ENCODE measurements at places on chromosomes 5 and 9.

DNA sequence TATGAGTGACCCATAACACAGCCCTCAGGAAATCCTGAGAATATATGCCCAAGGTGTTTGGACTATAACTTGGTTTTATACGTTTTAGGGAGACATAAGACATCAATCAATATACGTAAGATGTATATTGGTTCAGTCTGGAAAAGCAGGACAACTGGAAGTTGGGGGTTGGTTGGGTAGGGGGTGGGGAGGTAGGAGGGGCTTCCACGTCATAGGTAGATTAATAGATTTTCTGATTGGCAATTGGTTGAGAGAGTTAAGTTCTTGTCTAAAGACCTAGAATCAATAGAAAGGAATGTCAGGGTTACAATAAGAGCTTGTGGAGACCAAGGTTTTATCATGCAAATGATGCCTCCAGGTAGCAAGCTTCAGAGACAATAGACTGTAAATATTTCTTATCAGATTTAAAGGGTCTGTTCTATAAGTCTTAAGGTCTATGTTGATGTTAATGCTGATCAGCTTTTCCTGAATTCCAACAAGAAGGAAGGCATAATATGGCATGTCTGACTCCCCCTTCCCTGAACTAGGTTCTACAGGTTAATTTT, 2267.7 kb upstream of the ACO1 start:
- DNase-seq = no peak

GRCh38 chr5:80904533-80905187, 55.5 kb upstream of the RASGRF2 start:
- DNase-seq = no peak

- DNase-seq = no peak
Measured at GRCh38 chr9:138075496-138075895, 197.9 kb downstream of the CACNA1B start.

DNA sequence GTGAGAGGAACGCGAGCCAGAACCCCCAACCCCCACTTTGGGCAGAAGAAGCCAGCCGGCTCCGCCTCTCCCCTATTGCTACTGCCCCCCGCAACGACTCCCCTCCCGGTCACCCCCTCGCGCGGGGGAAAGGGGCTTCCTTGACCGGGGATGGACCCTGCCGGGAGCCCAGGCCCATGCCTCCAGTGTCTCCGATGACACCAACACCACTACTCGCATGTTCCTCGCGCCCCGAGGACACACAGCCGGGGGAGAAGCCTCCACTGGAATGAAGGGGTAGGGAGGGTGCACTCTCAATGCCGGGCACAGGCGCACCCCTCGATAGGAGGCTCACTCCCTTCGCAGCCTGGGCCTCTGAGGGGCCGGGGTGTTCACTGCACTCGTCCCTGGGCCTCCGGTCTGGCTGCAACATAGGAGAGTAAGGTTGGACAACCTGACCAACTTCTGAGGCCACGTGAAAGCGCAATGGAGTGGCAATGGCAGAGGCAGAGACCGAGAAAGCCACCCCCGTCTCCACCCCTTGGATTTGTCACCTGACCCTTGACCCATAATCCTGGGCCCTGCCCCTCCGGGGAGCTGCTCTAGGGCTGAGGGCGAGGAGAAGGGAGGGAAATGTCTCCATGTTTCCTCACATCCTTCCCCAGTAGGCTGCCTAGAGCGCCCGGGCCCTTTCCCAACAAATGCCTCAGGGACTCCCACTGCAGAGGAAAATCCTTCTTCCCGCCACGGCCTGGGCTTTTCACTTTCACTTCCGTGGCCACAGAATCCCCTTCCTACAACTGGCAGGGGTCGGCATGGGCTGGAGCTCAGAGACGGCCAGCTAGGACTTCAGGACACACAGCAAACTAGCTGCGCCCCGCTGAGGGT, 1.1 kb upstream of the CNTFR start:
- peak; percentile 12 for DNase-seq

GRCh38 chr5:73921741-73922140, 295.7 kb downstream of the ARHGEF28 start:
- no peak for DNase-seq

- DNase-seq = no peak
Measured at GRCh38 chr5:144403058-144403457, 232.4 kb downstream of the KCTD16 start.

DNA sequence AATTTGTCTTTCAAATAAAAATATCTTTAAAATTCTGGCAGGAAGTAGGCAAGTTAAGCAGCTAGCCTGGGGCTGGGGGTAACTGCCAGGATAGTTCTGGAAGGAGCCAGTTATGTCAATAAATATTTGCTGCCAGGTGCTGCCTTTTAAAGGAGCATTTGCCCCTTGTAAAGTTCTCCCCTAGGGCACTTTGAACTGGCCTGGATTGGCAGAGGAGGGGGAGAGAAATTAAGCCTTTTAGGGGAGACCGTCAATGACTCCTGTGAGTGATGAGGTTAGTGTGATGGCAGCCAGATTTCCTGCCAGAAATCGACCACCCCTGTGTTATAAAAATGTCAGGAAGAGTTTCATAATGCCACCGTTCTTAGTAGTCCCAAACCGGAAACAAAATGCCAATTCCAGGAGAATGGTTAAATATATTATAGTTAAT, 89.8 kb upstream of the ELL2 start:
- no peak for DNase-seq

- DNase-seq = no peak
Measured at GRCh38 chr5:40436535-40437237, 243.0 kb upstream of the PTGER4 start.

GRCh38 chr9:75265525-75265972, 177.2 kb downstream of the OSTF1 start:
- DNase-seq = peak; percentile 18

DNA sequence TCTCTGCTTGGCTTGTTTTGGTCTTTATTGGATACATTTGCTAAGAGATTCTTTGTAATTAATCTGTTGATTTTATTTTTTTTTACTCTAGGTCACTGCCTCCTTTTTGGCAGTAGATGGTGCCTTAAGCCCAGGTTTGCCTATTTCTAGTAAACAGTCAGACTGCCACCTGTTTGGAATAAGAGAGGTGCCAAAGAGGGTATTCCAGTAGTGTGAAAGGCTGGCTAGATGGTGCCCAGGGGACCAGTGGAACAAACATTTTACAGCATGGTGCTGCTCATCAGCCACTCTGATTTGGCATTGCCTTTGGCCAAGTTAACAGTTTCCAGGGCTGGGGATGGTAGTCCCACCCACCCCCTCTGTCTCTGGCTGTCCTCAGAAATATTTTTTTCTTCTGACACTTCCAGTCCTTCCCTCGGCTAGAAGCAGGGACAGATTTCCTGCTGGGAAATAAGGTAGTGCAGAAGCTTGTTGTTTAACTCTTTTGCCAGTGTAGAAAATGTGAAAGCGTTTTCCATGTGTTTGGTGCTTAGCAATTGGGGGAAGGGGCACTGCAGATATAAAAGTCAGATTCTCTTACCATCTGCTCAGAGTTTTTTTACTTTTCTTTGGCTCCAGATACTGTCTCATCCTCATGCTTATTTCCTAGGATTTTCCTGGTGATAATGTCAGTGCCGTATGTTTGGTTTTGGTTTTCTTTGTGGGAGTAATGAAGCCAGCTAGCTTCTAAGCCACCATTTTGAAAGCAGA, 36.6 kb upstream of the FBXL7 start:
- no peak for DNase-seq

GRCh38 chr9:89675058-89675742, 70.4 kb downstream of the GADD45G start:
- DNase-seq = no peak

GRCh38 chr9:135350003-135350315, 129.6 kb upstream of the PPP1R26 start:
- no peak for DNase-seq

DNA sequence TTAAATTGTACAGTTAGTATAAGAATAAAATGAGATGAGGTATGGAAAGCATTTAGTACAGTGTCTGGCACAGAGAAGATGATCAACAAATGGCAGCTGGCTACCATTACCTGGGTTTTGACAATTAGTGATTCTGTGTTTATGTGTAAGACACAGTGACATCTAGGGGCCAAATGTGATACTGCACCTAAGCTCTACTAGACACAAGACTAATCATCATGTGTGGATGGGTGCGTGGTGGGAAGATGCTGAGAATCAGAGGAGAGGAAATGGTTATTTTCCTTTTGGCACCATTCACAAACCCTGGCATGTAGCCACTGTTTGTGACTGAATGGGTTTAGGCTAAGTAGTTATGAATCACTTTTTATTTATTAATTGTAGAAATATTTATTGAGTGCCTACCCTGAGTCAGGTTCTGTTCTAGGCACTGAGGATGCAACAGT, 109.8 kb upstream of the TBC1D2 start:
- DNase-seq = no peak

GRCh38 chr9:97594381-97594921, 38.7 kb downstream of the TSTD2 start:
- DNase-seq = no peak

GRCh38 chr5:56264417-56265025, 31.4 kb upstream of the ANKRD55 start:
- DNase-seq = peak; percentile 7

GRCh38 chr9:26234865-26235264, 556.6 kb upstream of the TUSC1 start:
- no peak for DNase-seq

DNA sequence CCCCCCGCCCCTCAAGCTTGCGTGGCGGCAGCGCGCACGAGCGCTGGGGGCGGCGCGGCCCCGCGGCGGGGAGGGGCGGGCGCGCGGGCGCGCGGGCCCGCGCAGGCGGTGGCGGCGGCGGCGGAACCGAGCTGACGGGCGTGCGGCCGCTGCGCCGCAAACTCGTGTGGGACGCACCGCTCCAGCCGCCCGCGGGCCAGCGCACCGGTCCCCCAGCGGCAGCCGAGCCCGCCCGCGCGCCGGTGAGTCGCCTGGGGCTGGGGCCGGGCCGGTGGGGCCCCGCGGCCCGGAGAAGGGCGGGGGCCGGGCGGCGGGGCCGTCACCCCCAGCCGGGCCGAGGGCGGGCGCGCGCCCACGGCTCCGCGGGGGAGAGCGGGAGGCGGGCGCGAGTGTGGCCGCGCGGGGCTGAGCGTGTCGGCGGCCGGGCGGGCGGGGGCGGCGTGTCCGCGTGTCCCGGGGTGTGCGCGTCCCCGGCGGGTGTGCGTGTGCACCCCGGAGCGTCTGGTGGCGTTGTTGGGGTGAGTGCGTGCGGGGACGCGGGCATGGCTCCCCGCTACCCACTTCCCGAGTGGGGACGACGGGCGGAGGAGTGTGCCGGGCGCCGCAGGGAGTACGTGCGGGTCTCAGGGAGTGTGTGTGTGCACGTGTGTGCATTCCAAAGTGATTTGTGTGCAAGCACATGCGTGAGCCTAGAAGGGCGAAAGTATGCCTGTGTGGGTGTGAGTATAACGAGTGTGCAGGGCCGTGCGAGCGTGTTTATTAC, at the start of gene NEK6:
TSS of gene NEK6 (plus strand) at position 106 of the 763 bp plus-strand sequence. CDS start 44,016 bp downstream, outside the sequence.
- peak; percentile 29 for DNase-seq

- no peak for DNase-seq
Measured at GRCh38 chr9:78918976-78919375, 622.1 kb downstream of the PSAT1 start.

GRCh38 chr5:99605904-99606303, 677.1 kb upstream of the CHD1 start:
- DNase-seq = no peak

GRCh38 chr5:59831326-59832010, 62.1 kb downstream of the PDE4D start:
- no peak for DNase-seq

DNA sequence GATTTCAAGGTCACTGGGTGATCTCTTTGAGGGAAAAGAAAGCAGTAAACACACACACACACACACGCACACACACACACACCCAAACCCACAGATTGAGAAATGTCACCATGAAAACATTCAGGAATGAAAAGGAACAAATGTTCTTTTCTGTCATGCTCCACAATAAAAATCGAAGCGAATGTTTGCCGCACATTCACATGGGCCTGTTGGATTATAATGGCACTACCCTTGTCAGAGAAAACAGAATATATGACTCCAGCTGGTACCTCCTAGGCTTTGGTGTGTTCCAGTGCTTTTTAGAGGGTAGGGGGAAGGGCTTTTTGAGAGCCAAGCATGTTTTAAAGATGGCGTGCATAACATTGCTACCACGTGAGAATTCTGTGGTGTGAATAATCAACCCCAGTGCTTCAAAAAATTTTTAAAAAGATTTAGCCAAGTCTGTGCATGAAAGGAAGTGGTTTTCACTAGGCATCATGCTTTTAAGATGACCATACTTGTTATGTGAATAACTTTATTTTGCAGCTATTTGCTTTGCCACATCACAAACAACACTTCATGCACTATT, 120.8 kb upstream of the ZNF608 start:
- DNase-seq = no peak

DNA sequence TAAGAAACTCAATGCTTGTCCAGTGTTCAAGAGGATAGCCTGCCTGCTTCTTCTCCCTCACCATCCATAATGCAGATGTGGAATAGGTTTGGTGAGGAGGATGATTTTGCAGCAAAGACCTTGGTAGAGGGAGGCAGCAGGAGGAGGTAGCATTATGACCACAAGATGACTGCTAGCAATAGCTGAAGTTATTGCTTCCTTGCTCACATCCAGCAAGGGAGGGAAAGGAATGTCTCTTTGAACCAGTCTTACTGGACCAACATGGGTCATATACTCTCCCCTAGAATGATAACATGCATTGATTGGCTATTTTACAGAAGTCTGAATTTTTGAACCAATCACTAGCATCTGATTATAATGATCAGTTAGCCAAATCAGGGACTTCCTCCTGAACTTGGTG, 607.6 kb downstream of the EBF1 start:
- DNase-seq = no peak

- no peak for DNase-seq
Measured at GRCh38 chr9:7439355-7439995, 360.1 kb downstream of the DMAC1 start.
